ENCODE measurements at places on chromosomes 2 and 18.

- no peak for DNase-seq
These were observed 132.6 kb downstream of the ACTR3 start for GRCh38 chr2:114022360-114023085.

DNA sequence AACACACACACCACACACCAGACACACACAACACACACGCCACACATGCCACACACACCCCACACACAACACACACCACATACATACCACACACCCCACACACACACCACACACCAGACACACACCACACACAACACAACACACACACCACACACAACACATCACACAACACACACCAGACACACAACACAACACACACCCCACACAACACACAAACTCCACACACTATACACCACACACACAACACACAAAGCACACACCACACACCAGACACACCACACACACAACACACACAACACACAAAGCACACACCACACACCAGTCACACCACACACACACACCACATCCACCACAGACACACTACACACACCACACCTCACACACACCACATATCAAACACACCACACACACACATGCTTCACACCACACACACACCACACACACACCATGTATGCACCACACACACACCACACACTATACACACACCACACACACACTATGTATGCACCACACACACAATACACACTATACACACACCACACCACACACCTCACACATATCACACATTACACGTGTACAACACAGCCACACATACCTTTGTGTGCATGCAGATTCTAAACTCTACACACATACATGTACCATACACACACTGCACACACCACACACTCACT, 72.2 kb downstream of the TMEM18 start:
- DNase-seq = no peak

DNA sequence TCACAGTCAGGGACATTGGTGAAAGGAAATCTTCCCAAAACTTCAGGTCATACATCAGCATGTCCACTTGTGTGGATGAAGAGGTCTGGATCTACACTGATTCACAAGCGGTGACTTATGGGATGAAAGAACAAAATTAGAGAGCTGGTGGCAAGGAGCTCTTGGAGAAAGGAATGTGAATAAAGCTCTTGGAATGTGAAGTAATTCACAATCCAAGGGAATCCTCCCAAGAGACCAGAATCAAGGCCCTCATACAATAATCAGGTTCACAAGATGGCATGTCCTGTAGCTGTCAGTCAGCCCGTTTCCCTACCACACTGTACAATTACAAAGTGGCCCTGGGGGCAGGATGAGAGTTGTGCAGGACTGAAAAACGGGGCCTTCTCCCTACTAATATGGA, 96.2 kb downstream of the MRPS9 start:
- DNase-seq = no peak

DNA sequence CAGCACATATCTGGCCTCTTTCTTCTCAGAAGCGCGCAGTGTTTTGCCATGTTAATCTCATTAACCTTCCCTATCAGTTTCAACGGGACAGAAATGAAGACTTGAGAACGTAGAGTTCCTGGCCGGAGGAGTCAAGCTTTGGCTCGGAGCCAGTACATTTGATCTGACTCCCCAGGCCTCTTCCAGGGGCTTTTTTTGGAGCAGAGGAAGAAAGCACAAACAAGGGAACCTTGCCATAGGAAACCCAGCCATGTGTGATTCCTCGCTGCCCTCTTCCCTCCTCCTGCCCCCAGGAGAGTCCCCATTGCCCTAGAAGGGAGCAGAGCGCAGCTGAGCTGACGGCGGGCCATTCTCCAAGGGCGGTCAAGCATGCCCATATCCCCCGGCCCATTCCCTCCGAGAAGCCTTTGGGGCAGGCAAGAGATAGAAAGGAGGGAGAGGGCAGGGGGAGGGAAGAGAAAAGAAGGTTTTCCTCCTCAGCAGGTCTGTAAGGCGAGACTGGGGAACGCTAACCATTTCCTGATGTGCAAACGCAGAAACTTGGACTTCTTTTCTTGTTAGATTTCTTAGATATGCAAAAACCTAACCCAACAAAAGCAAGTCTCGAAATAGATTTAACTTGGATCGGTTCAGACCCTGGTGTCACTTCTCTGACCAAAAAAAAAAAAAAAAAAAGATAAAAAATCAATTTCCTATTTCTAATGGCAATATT, 63.7 kb upstream of the POU3F3 start:
- no peak for DNase-seq

All from naive thymus-derived CD4-positive, alpha-beta T cell (primary cell).